Ecto neural progenitor cell (in vitro differentiated cells): ENCODE measurements at places on chromosomes 11 and 22.

DNA sequence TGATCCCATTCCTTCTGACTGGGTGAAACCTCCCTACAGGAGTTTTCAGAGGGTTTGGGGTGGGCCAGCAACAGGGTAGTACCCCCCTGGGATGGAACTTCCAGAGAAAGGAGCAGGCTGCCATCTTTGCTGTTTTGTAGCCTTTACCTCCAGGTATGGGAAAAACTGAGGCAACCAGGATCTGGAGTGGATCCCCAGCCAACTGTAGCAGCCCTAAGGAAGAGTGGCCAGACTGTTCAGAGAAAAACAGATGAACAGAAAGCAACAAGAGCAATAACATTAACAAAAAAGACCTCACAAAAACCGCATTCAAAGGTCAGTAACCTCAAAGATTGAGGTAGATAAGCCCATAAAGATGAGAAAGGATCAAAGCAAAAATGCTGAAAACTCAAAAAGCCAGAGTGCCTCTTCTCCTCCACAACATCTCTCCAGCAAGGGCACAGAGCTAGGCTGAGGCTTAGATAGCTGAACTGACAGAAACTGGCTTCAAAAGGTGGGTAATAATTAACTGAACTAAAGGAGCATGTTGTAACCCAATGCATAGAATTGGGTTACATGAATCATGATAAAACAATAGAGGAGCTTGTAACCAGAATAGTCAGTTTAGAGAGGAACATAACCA lies 1288.6 kb upstream of the CNTN5 start:
- DNase-seq: no peak

- DNase-seq: no peak
These were observed 1.7 kb downstream of the ANKRD13D start for GRCh38 chr11:67290801-67291200.

DNA sequence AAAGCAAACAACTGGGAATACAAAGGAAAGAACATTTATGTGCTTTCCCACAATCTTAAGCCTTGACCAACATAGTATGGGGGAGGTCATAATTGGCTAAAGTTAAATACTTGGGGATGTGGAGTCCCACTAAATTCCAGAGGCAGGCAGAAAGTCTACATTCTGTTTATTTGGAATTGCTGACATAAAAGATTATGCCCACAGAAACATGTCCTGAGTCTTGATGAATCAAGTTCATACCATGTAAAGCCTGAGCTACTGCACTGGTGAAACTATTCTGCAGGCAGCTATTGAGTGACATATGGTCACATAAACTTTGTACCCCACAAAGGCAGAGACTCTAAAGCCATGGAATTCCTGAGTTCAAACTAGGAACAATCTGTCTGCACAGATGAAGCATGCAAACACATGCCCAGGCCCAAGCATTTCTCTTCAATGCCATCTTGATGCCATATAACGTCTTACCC lies 69.9 kb upstream of the CHRM4 start:
- DNase-seq: no peak

GRCh38 chr22:48368975-48369525 lies 1458.6 kb downstream of the BRD1 start:
- DNase-seq: no peak

- DNase-seq: peak; percentile 30
These were observed 67.4 kb downstream of the BRD1 start for GRCh38 chr22:49760280-49760629.

DNA sequence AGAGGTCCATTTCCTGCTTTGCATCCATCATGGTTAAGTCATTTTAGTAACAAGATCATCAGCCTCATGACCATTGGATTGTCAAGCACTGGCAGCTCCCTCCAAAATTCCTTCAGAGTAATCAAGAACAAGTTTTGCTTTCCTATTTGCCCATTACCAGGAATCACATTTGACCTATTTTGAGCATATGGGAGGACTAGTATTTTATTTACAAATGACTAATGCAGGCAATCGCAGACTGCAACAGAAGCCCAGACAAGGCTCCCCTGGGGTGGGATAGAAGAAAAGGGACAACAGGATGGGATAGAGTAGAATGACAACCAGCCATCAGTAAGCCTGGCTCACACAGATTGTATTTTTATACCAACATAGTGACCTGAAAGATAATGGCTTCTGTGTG lies 9.1 kb downstream of the MMP10 start:
- no peak for DNase-seq
